ENCODE measurements at places on chromosomes 7 and 10.
A peak's percentile ranks its signal among the peaks of the same experiment; 100 is the strongest.

DNA sequence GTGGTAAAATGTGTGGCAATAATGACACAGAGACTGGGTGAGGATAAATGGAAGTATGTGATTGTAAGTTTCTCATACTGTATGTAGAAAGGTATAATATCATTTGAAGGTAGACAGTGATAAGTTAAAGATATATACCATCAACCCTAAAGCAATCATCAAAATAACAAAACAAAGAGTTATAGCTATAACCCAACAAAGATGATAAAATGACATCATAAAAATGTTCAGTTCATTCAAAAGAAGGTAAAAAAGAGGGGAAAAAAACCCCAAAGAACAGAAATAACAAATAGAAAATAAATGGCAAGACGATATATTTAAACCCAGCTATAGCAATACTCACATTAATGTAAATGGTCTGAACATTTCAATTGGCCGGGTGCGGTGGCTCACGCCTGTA lies 17.4 kb upstream of the TCF7L2 start:
- DNase-seq: no peak

DNA sequence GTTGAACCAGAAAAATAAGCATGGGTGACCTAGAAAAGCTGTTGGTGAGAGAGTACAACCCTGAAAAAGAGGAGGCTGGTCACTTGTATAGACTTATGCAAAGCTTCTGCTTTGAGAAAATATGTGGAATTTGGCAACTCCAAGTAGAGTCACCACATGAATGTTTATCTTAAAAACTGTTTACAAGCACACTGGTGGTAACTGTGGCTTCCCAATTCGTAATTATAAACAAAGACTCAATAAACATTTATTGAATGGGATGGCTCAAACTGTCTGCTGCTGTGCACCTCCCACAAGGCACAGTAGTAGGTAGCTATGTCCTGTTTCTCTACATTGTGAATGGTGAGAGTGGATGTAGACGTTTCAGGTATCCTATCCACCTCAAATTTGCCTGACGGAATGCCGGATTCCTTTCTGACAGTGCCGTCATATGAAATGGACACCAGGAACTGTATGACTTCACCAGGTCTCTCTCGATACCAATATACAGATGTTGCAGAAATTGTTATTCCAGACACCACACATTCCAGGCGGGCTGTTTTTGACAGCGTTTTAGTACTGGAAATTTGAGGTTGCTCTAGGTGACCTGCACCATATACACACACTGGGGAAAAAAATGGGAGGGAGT lies 43.4 kb upstream of the TARP start:
- no peak for DNase-seq

DNA sequence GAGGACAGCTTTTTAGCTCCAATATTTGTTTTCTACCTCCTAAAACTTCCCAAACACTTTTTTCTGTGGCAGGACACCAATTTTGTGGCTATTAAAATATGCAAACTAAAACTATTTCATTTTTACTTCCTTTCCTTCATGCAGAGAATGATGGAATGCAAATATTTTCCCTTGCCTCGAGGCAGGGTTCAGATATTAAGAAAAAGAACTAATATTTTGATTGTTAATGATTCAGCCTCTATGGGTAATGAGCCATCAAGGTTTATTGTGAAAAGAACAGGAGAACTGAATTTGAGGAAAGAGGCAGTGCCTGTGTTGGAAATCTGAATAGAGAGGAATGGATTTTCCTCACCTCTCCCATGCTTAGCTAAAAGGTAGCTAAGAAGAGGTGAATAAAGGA lies 43.1 kb upstream of the CASD1 start:
- no peak for DNase-seq

DNA sequence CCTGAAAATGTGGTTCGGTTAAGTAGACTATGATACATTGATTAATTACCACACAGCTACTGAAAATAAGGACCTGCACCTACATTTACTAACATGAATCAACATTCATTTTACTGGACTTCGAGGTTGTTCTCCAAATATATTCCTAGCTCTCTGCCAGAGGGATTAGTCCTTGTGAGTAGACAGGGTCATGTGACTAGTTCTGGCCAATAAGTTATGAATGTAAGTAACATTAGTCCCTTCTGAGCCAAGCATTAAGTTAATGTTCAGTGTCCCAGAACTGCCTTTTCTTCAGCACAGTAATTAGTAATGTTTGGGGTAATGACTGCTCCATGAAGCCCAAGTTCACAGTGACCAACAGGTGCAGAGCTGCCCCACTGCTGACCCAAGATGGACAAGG lies 9.2 kb downstream of the ITIH5 start:
- no peak for DNase-seq

DNA sequence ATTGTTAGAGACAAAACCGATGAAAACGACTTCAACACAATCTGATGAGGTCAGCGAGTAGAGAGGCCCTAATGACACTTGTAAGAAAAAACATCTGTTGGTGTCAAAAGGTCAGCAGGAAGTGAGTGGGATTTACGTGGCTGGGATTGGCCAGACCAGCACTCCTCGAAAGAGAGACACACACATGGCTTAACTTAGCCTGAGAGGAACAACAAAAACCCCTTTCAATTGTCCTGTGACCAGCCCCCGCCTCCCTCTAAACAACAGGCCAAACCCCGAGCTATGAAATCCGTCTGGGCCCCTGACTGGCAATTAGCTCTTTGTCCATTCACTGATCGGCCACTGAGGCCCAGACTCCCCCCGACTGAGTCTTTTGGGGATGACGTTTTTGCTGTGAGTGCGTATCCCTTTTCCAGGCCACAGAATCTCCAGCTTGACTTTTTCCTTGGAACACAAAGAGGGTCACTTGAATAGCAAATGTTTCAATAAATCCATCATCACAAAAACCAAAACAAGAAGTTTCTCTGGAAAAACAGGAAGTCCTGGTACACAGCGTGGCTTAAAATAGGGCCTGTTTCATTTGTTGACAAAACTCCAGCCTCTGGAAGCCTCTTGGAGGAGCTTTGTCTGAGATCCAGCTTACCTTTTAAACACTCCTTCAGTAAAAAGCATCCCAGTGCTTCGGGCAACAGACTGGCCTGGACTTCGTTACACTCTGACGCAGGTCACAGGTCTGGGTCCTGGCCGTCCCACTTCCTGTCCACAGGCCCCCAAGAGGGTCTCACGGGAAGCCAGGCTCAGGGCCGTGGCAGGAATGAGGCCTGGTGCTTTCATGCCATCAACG lies 103.0 kb downstream of the CTBP2 start:
- no peak for DNase-seq

DNA sequence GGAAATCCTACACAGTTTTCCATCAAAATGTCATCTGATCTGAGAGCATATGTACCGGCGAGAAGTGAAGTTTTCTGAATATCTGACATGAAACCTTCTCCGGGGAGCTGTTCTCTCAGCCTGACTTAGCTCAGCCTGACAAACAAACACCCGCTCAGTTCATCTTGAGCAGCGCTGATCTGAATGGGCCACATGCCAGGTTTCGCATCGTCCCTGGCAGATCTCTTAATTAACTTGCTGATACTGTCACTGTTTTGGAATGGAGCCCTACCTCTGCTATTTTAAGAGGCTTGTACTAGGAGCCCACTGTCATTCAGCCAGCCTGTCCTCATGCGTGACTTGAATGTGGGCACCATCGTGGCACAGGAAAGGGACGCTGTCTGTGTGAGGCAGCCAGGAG lies 109.2 kb downstream of the STRA8 start:
- no peak for DNase-seq

DNA sequence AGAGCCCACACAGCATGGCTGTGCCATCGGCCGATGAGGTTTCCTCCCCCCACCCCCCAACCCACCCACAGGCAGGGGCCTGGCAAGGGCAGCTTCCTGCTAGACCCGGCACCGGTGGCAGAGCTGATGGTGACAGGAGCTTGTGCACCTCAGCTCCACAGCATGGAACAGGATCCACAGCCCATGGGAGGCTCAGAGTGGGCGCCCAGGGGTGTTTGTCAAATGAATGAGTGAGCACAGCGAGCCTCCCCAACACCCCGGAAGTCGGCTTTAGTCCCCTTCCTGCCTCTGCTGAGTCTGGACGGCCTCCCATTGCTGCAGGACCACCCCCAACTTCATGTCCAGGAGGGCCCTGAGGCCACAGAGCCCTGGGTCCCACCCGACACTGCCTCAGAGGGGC lies 68.9 kb downstream of the PDGFA start:
- DNase-seq: no peak

DNA sequence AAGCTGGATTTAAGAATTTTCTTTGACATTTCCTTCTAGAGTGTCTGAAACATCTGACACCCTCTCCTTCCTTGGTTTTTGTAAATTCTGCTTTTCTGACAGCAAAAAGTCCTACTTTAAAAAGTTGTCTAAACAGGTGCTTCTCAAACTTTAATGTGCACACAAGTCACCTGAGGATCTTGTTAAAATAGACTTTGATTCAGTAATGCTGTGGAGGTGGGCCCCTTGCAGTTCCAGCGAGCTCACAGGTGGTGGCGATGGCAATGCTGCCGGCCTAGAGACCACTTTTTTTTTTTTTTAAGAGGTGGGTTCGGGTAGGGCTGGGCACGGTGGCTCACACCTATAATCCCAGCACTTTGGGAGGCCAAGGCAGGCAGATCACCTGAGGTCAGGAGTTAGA lies 77.1 kb downstream of the ABCC2 start:
- no peak for DNase-seq

DNA sequence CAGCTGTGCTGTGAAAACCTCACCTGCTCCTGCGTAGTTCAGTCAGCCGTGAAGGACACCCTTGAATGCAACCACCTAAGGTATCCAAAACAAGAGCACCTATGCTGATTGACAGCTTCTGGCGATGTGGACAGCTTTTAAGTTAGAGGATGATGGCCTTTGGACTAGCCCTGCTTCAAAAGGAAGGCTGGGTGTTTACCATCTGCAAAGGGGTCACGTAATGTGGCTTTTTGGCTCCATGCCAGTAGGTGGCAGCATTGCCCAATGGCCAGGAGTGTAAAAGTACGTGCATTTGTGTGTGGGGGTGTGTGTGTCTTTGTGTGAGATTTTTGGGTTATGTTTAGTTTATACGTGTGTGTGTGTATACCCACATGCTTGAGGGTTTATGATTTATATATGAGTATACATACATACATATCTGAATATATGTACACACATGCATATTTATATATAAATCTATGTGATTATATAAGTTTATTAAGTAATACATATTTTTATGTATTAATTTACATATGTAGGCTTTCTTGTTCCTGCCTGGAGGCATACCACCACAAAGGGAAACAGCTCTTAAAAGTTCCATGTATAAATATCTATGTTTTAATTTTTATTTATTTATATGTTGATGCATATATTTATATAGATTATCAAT lies 236.3 kb upstream of the ANKRD30A start:
- DNase-seq: peak; percentile 0

DNA sequence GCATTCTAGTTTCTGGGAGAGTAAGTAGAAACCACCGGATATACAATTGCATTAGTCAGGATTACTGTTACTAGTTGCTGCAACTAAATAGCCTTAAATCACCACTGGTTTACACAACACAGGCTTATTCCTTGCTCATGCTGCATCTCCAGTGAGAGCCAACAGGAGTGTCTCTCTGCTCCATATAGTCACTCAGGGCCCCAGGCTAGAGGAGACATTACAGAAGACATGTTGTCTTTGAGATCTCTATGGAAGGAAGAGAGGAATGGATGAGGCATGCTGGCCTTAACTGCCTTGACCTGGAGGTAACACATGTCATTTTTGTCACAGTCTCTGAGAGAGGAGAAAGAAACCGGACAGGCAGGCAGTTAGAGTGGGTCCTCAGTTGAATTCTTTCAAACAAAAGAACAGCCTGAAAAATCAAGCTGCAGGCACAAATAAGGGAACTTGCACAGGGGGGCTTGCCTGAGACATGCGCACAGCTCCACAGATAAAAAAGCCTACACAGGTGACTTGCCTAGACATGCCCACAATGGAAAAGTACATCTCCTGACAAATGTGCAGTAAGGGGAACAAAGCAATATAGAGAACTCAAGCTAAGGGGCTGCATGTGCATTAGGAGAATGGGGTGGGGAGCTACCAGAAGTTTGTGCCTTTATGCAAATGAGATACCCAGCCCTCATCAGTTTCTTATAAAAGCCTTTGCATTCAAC lies 348.0 kb downstream of the TYW1 start:
- DNase-seq: no peak

- no peak for DNase-seq
These were observed 420.7 kb upstream of the LRRTM3 start for GRCh38 chr10:66505003-66505657.

- no peak for DNase-seq
These were observed 291.7 kb downstream of the ARL4A start for GRCh38 chr7:12979181-12979580.
